ENCODE measurements at places on chromosomes 3 and 15.

DNA sequence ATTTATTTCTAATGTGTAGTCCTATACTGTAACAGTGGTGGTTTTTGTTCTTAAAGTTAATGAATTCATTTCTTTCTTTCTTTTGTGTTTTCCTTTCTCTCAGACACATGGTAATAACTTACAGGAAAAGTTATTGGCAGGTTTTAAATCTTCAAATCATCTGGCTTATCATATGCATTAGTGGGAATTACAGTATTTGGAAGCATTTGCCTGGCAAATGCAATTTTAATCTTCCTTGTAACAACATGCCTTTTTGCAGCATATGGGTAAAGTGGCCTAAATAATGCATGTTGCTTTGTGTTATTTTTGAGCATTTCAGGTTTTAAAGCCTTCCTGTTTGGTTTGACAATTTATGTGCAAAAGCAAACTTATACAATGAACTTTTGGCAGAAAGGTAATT, 66.8 kb downstream of the GALK2 start:
- DNase-seq, result no peak

- DNase-seq, result no peak
Observed at GRCh38 chr15:90074916-90075315, 27.4 kb downstream of the IDH2 start.

- DNase-seq, result no peak
Observed at GRCh38 chr15:69082021-69082502, 67.6 kb downstream of the NOX5 start.

GRCh38 chr3:189449084-189449483, 182.1 kb upstream of the TP63 start:
- no peak for DNase-seq

DNA sequence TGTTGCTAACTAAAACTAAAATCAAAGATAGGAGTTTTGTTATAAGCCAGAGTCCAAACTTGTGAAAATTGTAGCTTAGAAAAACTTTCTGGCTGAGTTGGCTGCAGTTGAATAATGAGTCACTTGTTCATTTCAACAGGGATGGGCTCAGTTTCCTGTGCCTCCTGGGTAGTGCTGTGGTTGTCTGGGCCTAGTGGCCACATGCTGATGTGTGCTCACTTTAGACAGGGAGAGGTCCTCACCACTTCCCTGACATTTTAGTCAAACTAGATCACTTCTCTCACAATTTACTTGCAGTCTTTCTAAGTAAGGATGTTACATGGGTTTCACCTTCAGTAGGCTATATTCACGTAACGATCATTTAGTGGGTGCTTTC, 6.3 kb upstream of the UBE2Q2 start:
- no peak for DNase-seq

DNA sequence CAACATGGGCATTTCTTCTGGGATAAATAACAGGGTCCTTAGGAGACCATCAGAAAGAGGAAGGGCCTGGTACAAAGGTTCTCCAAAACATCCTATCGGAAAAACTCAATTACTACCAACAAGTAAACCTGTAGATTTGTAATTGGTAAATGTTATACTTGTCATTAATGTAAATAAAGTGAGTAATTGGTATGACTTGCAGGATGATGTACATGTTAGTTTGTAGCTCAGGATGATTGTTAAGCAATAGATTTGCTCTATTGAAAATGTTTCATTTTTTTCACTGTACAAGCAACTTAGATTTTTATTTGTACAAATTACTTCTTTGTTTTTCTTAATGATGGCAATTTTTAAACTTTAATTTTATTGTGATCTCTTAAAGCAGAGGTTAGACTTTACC, 3.8 kb upstream of the SCG5 start:
- DNase-seq, result no peak

- DNase-seq, result no peak
Observed at GRCh38 chr3:98018301-98018700, 16.8 kb downstream of the GABRR3 start.

GRCh38 chr3:125414669-125415068, 39.5 kb upstream of the ZNF148 start:
- DNase-seq, result no peak

GRCh38 chr15:81209635-81210034, 13.0 kb downstream of the IL16 start:
- no peak for DNase-seq

- no peak for DNase-seq
Observed at GRCh38 chr3:105938101-105938500, 69.3 kb upstream of the CBLB start.

- no peak for DNase-seq
Observed at GRCh38 chr15:75309711-75310110, 26.2 kb upstream of the COMMD4 start.

GRCh38 chr15:51874751-51875644, 45.5 kb downstream of the TMOD3 start:
- DNase-seq, result no peak

GRCh38 chr3:188854772-188855149, 317.0 kb upstream of the TPRG1 start:
- DNase-seq, result no peak

DNA sequence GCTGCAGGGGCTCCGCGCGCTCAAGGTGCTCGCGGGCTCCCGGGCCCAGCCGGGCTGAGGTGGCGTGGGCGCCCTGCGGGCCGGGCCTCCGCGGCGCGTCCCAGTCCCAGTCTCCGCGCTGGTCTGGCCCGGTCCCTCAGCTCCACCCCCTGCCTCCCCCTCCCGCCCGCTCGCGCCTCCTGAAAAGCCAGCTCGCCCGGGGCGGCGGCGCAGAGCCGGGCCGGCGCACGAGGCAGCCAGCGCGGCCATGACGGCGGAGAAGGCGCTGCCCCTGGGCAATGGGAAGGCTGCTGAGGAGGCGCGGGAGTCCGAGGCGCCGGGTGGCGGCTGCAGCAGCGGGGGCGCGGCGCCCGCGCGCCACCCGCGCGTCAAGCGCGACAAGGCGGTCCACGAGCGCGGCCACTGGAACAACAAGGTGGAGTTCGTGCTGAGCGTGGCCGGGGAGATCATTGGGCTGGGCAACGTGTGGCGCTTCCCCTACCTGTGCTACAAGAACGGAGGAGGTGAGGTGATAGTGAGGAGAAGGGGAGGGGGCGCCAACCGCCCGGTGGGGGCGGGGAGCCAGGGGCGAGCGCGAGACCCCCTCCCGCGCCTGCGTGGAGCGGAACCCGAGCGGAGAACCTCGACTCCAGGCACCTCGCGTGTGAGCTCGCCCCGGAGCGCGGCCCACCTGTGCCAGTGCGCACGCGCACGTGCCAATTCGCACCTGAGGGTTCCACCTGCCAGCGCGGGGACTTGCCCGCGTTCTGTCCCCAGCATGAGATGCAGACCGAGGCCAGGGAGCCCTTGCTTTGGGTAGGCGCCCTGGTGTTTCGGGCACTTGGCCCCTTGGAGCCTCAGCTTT, at the start of gene SLC6A11:
Gene SLC6A11 (plus strand): TSS at position 210 of the 844 bp plus-strand sequence. CDS start 38 bp downstream, at position 248.
- no peak for DNase-seq

DNA sequence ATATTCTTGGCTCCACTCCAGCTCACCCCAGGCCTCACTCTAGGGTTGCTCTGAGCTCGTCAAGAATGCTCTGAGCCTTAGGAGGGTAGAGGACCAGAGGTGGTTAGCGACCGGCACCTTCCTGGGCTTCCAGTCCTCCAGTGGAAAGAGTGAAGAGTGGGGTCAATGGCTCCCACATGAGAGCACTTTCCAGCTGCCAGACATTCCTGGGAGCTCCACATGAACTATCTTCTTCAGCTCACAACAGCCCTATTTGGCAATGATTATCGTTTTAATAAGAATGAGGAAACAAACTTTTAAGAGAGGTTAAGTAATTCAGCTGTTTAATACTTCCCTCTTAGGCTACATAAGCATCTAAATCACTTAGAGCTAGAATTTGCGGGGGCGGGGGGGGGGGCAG, 139.3 kb downstream of the STT3B start:
- DNase-seq, result no peak

DNA sequence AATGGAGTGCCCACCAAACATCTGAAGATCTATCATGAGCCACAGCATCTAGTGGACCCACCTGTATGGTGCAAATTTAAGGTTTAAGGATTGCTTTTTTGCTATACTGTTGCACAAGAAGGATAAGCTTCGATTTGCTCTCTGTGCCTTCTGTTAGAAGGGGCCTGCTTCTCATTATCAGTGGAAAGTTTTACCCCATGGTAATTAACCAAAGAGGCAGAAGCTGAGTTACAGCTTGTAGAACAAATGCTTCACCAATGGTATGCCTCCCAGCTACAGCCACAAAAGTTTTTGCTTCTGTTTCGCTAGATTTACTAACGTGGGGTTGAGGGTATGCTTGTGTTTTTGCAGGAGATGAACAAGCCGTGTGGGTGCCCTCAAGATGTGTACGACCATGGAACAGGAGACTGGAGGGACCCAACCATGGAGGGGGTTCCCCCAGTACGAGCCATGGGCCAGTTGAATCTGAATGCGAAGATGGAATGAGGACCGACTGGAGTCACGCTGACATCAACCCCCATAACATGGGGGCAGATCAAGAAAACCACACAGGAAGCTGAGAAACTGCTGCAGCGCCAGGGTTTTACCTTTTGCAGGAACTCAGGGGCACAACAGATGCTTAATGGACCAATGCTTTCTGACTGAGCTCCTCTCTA, 43.5 kb downstream of the ACAD9 start:
- peak; percentile 73 for DNase-seq

DNA sequence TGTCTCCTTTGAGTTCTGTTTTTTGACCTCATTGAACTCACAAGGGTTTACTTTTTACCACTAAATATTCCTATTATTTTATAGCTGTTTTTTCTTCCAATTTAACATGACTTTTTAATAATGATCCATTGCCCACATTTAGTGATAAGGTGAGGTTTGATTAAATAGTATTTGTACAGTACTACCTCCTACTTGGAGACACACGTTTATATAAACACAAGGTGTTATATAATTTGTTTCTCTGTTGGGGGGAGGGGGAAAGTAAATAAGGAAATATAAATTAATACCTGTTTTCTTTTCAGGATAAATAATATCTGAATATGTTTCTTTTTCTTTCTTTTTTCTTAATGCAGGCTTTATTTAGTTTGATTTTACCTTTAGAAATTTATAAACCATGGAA, 281.3 kb downstream of the LPP start:
- no peak for DNase-seq

GRCh38 chr3:50570508-50571279, 1.4 kb downstream of the HEMK1 start:
- peak; percentile 72 for DNase-seq

- DNase-seq, result no peak
Observed at GRCh38 chr15:70024521-70024920, 73.2 kb downstream of the TLE3 start.

GRCh38 chr15:63324770-63325169, 47.4 kb downstream of the APH1B start:
- DNase-seq, result no peak

- DNase-seq, result no peak
Observed at GRCh38 chr3:17733768-17734167, 8.7 kb downstream of the TBC1D5 start.

- no peak for DNase-seq
Observed at GRCh38 chr3:98839846-98840245, 61.6 kb downstream of the DCBLD2 start.

GRCh38 chr3:107992976-107993684, 97.7 kb downstream of the CD47 start:
- no peak for DNase-seq

GRCh38 chr3:161177991-161178390, 43.1 kb upstream of the NMD3 start:
- no peak for DNase-seq

DNA sequence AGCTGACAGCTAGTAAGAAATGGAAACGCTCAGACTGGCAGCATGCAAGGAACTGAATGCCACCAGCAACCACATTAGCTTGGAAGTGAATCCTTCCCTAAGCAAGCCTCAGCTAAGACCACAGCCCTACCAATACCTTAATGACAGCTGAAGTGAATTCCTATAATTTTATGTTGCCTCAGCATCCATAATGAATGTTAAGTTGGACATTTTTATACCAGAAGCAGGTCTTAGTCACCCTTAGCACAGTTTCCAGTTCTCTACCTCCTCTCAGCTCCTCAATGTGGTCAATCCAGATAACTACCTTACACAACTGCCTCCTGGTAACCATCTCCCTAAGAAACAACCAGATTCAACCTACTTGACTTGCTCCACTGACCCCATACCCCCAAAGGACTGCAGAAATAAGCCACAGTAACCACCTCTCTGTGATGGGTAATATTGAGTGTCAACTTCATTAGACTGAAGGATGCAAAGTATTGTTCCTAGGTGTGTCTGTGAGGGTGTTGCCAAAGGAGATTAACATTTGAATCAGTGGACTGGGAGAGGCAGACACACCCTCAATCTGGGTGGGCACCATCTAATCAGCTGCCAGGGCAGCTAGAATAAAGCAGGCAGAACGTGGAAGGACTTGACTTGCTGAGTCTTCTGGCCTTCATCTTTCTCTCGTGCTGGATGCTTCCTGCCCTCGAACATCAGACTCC, 33.5 kb downstream of the NEDD4 start:
- DNase-seq, result no peak

GRCh38 chr15:84747416-84748273, 747 bp upstream of the ZNF592 start:
- peak; percentile 86 for DNase-seq

DNA sequence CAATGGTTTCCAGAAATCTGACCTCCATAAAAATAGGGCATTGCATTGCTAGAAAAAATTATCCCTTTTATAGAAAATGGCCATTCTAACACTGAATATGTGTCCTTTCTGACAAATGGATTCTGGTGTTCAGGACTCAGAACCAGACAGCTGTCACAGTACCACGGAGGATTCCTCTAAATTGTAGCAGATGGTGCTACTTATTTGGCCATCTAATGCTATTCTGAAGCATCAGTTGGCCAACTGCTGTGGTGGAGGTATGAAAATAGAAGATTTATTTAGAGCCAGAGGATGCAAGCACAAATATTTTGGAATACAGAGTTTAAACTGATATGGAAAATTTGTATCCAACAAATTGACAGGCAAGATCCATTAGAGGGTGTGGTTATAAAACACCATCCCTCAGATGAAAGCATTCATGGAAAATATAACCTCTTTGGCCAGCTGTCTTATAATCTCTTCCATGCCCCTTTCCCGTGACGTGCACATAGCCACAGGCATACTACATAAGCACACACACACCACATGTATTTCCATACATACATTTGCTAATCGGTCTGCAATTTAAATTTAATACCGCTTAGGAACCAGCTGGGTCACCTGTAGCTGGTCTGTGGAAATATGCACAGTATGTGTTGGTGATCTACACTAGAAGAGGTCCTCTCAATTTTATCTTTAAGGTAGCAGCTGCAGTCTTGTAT, 302.7 kb upstream of the KCNMB2 start:
- DNase-seq, result no peak

GRCh38 chr3:149448331-149448831, 26.1 kb upstream of the TM4SF4 start:
- no peak for DNase-seq

DNA sequence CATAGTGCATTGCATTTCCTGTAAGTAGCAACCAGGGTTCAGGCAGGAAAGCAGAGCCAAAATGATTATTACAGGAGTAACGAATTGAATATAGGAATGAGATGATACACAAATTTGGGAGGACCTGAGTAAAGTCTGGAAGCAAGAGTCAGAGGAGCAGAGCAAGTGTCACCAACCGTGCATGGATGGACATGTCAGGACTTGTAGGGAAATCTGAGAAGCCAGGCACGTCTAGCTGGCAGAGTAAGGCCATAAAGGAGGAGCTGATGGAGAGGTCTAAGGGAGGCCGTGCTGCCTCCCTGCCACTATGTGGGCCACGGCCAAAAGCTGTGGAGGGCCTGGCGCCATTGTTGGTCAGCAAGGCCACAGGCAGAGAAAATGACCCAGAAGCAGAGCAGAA, 22.4 kb downstream of the GJD2 start:
- no peak for DNase-seq

All from activated CD8-positive, alpha-beta memory T cell treated with anti-CD3 and anti-CD28 coated beads, Interleukin-2, amount 50 U/mL, for 48 hours (primary cell).